ENCODE measurements at places on chromosomes 12 and 14.

DNA sequence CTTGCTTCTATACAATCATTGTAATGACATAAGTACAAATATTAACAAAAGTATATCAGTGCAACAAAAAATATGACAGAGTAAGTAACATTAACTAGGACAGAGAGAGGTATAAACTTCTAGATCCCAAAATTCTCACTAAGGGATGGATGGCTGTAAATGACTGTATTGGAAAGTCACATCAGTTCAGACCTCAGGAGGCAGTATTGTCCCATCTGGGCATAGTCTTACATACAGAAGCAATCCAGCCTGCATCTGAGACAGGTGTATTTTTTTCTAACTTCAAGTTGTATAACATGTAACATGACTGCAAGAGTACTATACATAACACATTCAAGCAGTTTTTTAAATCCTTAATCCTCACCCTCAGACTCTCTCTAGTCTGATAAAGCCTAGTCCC, 99.0 kb downstream of the GARIN6 start:
- no peak for DNase-seq

DNA sequence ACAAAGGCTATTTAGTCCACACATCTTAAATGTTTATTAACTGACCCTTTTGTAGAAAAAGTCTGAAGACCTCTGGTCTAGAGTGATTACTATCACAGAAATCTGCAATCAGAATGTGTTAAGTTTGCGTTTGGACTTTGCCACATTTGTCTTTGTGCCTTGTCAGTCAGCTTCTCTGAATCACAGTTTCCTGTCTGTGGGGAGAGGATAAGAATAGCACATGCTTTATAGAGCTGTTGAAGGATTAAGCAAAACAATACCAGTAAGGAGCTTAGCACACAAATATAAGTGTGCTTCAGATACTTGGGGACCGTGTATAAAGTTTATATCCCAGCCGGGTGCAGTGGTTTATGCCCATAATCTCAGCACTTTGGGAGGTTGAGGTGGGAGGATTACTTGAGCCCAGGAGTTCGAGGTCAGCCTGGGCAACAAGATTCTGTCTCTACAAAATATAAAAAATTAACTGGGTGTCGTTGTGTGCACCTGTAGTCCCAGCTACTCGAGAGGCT, 63.0 kb upstream of the BTG1 start:
- peak; percentile 71 for DNase-seq

DNA sequence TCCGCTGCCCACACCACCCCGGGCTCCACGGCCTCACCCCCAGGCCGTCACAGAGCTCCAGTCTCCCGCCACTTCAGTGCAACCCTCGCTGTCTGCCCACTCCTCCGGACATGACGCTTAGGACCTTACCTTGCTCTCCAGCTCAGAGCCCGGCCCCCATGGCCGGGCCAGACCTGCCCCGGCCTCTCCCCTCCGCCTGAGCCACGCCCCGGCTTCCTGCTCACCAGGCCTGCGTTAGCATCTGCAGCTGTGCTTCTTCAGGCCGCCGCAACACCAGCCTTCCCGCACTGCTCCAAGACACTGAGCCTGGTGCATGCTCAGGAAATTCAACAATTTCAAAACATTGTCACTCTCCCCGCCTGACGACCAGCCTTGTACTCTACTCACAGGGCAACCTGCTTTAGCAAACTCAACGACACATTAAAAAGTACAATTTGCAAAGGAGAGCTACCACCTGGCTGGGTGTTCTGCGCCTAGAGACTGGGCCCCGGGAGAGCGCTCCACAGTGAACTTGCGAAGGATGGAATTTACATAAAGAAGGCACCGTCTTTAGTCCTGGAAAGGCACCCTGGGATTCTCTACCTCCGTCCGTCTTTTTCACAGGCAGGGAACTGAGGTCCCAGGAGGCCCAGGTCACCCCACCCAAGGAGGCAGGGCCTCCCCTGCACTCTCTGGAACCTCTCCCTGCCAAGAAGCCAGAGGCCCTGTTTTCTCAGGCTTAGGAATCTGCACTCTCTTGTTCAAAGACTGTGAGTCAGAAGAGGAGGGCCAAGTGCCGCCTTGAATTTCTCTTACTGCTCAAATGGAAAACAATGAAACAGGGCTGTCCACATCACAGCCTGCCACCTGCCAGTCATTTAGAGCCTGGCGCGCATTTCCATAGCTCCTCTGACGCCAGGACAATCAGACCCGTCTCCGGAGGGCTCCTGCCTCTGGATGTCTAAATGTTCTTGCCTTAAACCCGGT, 51.3 kb downstream of the STX2 start:
- no peak for DNase-seq

GRCh38 chr12:108394196-108394595, 55.1 kb upstream of the CMKLR1 start:
- DNase-seq = no peak

GRCh38 chr14:32073537-32074189, 3.4 kb upstream of the ARHGAP5 start:
- peak; percentile 86 for DNase-seq

GRCh38 chr14:24426150-24426911, 3.1 kb downstream of the CBLN3 start:
- DNase-seq = no peak

DNA sequence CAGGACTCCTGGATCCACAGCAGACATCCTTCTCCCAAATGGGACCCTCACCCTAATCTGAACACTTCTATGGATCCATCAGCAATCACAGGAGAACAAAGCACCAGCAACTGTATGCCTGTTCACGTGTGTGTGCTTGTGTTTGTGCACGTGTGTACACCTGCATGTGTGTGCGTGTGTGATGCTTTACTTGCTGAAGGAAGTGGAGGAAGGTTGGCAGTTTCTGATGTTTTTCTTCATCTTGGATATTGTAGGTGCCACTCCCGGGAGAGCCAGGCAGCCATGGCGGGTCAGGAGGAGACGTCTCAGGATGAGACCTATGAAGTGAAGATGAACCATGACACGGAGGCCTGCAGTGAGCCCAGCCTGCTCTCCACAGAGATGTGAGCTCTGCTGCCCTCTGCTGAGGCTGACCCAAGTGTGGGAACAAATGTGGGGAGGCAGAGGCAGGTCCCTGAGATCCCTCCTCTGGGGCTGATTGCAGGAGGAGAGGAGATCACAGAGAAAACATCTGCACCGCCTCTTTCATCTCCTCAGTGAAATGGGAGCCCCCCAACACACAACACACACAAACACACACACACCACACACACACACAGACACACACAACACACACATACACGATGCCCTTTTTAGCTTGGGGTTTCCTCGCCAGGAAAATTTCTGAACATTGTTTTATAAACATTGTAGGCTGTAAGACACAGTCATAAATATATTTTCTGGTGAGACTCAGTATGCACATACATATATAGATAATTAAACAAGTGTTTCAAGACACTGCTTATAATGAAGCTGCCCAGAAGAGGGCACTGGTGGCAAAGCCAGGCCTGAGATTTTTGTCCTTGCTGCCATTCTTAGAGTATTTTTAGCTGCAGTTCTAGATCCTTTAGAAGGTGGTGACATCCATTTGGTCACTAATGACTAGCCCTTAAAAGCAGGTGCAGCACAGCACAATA, 112.2 kb upstream of the FKBP4 start:
- DNase-seq = peak; percentile 73

DNA sequence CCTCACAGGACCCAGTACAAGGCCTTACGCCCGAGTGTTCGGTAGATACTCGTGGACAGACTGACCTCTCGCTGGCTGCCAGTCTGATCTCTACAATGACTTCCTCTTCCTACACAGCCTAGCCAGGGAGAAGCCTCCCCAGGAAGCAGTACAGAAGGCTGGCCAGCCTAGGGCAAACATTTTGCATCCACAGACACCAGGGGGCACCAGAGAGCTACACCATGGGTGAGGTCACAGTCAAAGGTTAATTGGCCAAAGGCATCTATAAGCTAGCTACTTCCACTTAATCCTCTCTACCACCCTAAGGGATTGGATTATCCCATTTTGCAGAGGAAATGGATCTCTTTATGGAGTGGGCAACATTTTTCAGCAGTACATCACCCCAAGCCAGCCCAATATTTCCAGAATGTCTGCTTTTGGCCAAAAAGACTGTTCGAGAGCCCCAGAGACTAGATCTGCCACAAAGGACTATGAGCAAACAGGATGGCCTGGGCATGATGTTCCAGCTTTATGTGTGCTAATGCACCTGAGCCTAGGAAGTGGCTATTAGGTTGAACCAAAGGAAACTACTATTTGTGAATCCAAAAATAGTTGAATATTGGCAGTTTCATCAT, 14.6 kb upstream of the PNMA1 start:
- DNase-seq = peak; percentile 87

Data from CD4-positive, alpha-beta T cell treated with Interleukin-10 for 1 hour (primary cell).